Activated CD8-positive, alpha-beta memory T cell treated with anti-CD3 and anti-CD28 coated beads, Interleukin-2, amount 10 ng/mL, durations not matched to agents 7 days and 5 days (primary cell): ENCODE measurements at places on chromosomes 3 and 15. TPM values are rescaled to one million over a fixed set of nuclear protein-coding genes. Genes with fewer than 3 reads are reported as not detected.

- DNase-seq = peak; percentile 50
These were observed 162.7 kb downstream of the STT3B start for GRCh38 chr3:31695280-31696008.

GRCh38 chr3:32850636-32851035, 32.8 kb downstream of the TRIM71 start:
- DNase-seq = no peak

DNA sequence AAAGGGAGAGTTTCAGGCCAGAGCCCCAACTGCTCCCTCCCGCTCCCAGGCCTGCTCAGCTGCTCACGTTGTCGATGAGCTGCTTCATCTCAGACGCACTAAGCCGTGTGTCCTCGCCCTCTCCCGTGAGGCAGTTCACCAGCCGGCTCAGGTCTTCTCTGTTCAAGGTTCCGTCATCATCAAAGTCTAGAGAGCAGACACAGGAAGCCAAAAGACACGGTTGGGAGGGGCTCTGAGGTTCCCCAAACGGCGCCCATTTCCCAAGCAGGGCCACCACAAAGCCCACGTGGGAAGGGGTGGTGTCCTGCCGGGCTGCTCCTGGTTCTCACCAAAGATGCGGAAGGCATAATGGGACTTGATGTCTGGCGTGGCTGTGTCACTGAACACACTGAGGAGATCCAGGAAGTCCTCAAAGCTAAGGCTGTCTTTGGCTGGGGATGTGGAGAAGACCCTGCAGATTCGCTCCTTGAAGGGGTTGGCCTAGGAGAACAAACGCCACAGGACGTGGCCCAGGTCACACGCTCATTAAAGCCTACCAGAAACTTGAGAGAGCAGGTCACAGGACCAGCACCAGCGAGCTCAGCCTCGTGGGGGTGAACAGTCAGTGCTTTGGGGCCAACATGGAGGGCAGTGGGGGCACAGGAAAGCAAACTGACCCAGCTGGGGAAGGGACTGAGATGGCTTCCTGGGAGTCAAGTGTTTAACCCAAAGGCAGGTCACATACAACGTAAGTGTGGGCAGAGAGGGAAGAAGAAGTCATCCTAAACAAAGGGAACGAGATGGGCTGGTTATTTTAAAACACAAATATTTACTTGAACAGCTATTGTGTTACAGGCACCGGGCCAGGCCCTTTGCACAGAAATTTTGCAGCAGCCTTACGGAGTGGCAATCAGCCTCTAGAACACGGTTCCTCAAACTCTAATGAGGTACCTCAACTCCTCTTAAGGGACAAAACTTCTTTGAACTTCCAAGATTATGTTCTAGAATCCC, 2.4 kb downstream of the CIB1 start:
- DNase-seq = peak; percentile 90

- DNase-seq = no peak
These were observed 92.7 kb upstream of the BLM start for GRCh38 chr15:90624278-90624981.

GRCh38 chr3:171018156-171018935, 8.2 kb downstream of the SLC2A2 start:
- no peak for DNase-seq

The C3orf18 gene
- total RNA-seq = 17.8 TPM

The LRRC34 gene
- 9.6 TPM for total RNA-seq

The RRP9 gene
- 38.0 TPM for total RNA-seq

The C2CD4B gene
- 0.23 TPM for total RNA-seq

The P2RY12 gene
- not detected for total RNA-seq

The MYLK gene
- total RNA-seq = 0.96 TPM

The TUSC7 gene
- not detected for total RNA-seq

The ST8SIA2 gene
- total RNA-seq = not detected

The CP gene
- total RNA-seq = not detected

The ALDH1L1 gene
- total RNA-seq = not detected
